ENCODE measurements at places on chromosomes 7 and 10.

GRCh38 chr7:140060788-140061606 is 1.8 kb downstream of the PARP12 start:
- peak; percentile 80 for DNase-seq

- DNase-seq, result peak; percentile 53
Measured at GRCh38 chr7:137717045-137717444, 129.7 kb downstream of the DGKI start.

DNA sequence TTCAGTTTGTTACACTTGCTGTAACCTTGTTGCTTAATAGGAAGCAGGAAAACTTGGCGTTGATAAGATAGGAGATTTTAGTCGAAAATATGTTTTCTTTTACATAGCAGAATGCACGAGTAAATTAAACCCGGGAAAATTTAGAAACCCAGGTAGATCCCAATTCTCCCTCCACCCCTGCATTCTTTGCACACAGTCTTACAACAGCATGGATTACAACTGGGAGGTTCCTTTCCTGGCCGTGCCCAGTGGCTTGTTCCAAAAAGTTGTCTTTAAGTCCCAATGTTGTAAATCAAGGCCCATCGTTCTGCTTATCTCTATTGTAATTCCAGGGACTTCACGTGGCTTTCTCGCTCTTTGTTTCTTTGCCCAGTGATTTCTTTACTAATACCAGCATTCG is 1.1 kb upstream of the DPY19L1 start:
- no peak for DNase-seq

DNA sequence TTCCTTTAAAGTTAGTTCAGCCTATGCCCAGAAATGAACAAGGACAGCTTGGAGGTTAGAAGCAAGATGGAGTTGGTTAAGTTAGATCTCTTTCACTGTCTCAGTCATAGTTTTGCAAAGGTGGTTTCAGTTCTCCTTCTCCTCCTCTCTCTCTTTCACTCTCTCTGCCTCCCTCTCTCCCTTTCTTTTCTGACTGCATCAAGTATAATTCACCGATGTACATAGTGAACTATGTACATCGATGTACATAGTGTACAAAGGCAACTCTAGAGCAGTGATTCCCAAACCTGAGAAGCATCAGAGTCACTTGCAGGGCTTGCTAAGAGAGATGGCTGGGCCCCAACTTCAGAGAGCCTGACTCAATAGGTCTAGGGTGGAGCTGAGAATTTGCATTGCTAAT is 1259.7 kb downstream of the TYW1 start:
- DNase-seq, result no peak

DNA sequence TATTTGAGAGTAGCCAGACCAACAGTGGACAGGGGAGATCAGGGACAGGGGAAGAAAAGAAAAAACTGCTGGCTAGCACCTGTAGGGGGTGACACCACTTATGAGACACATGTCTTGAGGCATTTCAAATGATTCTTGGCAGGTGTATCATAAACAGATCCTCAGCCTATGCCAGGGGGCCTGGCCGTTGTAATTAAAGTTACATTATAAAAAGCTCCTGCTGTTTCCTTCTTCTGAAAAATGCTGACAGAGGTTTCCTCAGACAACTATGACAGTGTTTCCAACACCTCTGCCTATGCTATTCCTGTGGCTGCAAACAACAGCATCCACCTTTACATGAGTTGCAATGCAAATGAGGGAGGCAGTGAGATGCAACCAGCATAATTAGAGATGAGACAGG is 281.0 kb upstream of the PTER start:
- no peak for DNase-seq

GRCh38 chr7:44547536-44548231 is 6.6 kb upstream of the NPC1L1 start:
- DNase-seq, result peak; percentile 21

- no peak for DNase-seq
Measured at GRCh38 chr10:19499291-19499770, 316.9 kb upstream of the PLXDC2 start.

GRCh38 chr10:95308389-95309302 is 17.8 kb upstream of the PDLIM1 start:
- peak; percentile 41 for DNase-seq

DNA sequence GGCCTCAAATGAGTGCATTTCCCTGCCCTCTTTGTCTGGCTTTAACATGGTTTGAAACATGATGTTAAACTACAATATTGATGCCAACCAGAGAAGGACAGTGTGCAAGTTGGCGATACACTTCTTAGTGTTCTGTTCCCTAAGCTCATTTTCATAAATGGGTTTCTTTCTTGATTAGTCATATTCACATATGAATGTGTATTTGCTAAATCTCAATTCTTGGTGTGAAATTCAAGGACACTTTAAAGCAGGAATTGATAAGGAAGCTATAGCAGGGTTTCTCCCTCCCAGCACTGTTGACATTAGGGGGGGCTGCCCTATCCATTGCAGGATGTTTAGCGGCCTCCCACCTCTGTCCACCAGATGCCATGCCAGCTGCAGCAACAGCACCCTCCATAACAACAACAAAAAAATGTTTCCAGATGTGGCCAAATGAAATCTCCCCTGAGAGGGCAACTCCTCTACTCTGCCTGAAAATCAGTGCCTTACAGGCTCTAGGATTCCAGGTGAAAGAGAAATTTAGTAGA is 13.1 kb downstream of the CCNY start:
- no peak for DNase-seq

- no peak for DNase-seq
Measured at GRCh38 chr7:1247527-1248041, 14.9 kb downstream of the UNCX start.

- DNase-seq, result peak; percentile 48
Measured at GRCh38 chr10:46523962-46524471, 32.4 kb downstream of the GPRIN2 start.

DNA sequence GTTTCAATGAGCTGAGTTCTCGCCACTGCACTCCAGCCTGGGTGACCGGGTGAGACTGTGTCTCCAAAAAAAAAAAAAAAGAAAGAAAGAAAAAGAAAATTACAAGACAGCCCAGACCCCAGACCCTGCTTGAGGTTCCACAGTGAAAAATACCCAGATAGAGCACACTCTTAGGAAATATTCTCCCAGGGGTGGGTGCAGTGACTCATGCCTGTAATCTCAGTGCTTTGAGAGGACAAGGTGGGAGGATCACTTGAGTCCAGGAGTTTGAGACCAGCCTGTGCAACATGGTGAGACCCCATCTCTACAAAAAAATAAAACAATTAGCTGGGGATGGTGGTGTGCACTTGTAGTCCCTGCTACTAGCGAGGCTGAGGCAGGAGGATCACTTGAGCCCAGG is 41.1 kb upstream of the GTF2IRD1 start:
- DNase-seq, result no peak
